ENCODE measurements at places on chromosomes 7 and 10.

GRCh38 chr7:2488272-2488645 lies 12.1 kb upstream of the GRIFIN start:
- DNase-seq, result no peak

DNA sequence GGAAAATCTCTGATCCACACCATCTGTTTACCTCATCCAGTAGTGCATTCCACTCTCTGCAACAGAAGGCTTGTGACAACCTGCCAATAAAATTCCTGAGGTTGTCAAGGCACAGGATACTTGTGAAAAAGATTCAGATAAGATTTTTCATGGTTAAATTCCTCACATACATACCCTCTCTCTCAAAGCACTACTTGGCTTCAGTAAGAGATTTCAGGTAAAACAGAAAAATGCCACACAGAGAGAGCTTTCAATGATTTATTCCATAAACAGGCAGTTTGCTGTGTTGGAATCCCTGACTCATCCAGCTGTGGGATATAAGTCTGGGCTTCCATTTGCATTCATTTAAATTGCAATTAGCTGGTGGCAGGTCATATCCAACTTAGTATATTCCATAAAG lies 99.7 kb upstream of the CAV2 start:
- DNase-seq, result peak; percentile 71

GRCh38 chr7:45106-46090 lies 147.0 kb upstream of the FAM20C start:
- no peak for DNase-seq

GRCh38 chr10:114686013-114686412 lies 27.9 kb upstream of the ABLIM1 start:
- DNase-seq, result no peak

GRCh38 chr7:41503438-41503837 lies 199.5 kb downstream of the INHBA start:
- peak; percentile 67 for DNase-seq

DNA sequence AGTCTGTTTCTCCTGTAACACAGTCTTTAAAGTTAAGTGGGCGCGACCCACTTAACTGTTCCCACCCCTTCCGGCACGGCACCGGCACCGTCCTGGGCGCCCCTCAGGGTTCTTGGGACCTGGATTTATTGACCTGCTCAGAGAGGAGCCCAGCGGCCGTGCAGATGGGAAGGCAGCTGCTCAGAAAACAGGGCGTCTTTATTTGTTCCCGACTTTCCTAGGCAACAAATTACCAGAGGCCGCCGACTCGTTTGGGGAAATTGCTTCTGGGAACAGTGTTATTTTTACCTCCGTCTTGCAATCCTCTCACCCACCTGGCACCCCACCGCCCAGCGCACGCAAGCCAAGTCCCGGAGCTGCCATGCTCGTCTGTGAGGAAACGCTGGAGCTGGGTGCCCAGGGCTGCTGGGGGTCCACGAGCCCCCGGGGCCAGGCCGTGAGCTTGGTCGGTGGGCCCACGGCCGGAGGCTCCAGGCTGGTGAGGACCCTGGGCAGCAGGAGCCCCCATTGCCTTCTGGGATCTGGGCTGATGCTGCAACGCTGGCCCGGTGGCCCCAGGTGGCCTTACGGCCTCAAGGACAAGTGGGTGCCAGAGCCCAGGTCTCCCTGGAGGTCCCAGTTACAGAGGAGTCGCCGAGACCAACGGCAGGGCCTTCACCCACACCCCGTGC lies 14.9 kb upstream of the ADGRA1 start:
- no peak for DNase-seq

GRCh38 chr10:28253169-28253785 lies 49.6 kb downstream of the MPP7 start:
- DNase-seq, result no peak

DNA sequence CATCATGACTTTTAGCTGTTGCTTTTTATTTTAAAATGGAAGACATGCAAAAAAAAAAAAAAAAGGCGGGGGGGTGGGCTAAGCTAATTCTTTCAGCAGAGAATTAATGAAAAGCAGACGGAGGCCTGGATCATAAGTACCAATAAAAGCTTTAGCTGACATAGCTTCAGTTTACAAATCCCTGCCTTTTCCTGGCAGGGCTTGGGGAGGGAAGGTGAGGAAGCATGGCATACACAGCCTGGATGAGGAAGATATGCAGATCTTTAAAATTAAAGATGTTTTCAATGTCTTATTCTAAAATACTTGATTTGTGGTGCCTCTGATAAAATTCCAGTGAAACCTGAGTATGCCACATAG lies 57.0 kb downstream of the ICA1 start:
- DNase-seq, result no peak

- no peak for DNase-seq
These were observed 218.8 kb upstream of the FRMD4A start for GRCh38 chr10:14549496-14549895.

GRCh38 chr10:123938890-123939289 lies 47.3 kb upstream of the CPXM2 start:
- no peak for DNase-seq

DNA sequence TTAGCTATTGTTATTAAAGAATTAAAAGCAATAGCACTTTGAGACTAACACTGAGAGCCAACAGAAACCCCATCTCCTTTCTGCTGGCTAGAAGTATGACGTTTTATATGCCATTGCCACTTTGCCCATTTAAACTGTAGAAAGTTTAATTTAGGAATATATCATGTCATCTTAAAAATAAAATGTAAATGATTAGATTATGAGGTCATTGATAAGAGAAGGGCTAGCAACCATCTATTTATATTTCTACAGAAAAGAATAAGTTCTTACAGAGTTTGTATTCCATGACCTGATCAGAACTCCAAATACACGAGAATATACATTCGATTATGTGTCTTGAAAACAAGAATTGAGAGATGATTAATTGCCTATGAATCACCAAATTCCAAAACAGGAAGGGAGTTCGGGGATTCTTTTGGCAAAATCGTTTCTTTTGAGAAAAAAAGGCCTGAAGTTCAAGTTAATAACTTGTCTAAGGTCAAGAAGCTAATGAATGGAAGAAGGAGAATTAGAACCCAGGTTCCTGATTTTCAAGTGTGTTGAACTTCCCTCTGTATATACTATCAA lies 227.0 kb downstream of the TRIL start:
- DNase-seq, result no peak

DNA sequence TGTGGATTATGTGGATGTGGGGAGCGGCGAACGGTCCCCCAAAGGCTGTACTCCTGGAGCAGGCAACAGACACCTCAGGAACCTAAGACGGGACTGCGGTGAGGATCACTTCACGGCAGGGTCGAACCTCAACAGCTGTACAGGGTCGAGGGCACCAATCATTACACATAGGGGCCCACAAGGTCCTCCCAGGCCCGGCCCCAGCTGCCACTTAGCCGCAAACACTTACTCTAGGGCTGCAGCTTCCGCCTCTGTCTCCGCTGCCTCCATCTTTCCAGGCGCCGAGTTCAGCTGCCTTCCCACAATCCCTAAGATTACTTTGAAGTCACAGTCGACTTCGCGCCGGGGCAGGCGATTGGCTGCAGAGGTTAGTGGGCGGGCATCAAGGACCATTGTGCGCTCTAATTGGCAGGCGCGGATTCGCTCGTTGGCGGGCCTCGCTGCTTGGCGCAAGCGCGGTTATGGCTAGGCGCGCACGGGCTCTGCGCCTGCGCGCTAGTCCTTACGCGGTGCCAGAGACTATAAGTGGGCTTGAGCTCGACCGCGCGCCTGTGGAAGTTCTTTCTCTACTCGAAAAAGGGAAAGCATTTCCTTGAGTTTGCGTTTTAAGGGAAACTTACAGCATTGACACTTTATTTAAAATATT lies at the start of gene ZWINT:
ZWINT (minus strand) TSS at position 293 of the 646 bp plus-strand sequence; CDS start at position 270, 23 bp downstream.
- peak; percentile 98 for DNase-seq

DNA sequence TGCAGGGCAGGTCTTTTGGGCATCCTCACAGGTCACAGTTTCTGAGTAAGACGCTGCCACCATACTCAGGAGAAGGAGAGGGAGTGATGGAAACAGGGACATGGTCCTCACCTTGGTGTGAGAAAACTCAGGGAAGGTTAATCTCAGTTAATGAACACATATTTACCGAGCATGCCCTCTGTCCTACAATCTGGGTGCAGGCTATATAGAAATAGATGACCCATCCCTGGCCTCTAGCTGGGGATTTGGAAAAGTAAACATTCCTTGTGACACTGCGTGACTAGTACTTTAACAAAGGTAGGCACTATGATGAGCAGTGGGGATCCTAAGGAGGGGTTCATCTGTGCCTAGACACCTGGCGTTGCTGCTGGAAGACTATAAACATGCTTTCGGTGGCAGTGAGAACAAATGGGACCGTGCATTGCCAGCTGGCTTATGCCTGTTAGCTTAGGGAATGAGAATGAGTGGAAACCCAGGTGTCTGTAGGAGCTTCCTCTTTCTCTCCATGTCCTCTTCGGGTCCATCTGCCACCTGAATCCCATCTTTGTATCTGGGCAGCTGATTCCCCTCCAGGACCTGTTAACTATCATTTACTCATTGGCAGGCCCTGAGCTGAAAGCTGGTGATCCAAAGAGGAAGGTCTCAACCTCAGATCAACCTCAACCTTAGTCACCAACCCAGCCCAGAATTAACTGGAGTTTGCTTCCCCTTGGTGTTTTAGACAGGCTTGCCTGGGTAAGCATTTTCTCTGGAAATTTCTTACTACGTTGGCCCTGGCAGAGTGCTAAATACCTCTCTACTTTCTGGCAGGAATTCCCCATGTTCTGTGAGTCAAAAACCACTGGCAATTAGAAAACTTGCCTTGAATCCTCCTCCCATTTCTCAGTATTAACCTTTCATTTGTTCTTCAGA lies 794 bp downstream of the MBL2 start:
- DNase-seq, result no peak

DNA sequence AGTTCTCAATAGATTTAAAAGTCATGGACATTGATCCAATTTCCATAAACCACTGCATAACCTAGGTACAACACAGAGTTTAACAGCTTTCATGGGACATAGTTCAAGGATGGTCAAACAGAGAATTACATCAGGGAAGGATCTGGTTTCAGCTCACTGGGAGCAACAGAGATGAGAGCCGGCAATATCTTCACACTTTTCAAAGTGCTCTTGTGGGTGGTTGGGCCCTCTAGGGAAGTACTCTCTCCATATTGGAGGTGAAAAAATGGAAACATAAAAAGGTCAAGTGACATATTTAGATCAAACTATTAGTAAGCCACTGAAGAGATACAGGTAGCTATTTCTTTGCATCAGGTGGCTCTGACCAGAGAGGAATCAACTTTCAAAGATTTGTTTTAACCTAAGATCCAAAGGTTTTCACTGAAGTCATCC lies 61.8 kb upstream of the LRRN3 start:
- DNase-seq, result no peak

DNA sequence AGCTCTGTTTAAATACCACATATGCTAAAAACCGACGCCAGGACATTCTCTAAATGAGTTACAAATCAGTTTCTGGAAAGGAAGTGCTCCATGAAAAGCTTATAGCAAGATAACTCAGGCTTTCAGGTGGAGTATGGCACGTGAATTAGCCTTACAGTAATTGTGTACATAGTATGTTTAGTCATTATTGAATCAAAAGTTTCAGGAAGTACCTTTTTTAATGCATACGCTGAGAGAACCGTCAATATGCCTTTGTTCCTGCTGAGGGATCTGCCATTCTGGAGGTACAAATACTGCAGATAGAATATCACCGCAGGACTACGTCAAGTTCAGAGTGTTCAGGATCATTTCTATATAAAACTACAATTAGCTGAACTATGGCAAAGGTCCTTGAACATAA lies 45.7 kb downstream of the ANKMY2 start:
- DNase-seq, result no peak

DNA sequence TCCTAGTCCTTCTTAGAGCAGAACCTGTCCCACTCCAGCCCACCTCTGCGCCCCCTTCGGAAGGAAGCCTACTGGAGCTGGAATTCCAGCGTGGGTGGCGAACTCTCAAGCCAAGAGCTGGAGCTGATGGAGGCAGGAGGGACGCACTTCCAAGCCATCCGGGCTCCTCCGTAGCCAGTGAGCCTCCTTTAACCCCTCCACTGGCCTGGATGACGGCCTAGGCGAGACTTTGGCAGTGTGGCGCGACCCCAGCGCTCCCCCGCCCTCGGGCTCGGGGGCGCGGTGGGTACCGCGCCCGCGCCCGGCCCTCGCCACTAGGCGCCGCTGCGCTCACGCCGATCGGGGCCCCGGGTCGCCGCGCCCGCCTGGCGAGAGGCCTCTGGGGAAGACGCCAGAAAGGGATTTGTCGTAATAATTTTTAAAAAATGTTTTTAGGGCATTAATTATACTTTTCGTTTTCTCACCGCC lies 5.1 kb upstream of the EMX2 start:
- peak; percentile 44 for DNase-seq

DNA sequence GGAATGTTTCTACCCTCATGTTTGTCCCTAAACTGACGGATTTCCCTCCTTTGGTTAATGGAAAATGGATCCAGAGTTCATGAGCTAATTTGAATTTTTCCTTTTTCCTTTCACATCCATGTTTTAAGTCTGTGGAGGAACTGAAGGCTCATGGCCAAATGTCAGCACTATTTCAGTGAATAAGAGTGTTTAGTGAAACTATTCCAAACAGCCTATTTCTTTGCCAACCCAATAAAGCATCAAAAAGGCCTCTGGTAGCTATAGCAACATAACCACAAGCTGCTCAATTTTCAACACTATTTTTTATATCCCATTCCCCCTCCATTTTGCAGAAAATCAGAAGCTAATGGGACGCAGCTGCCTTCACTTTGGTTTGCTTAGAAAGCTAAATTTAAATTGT lies 1454.1 kb downstream of the GATA3 start:
- DNase-seq, result no peak

GRCh38 chr10:11300026-11300425 lies 282.4 kb downstream of the CELF2 start:
- no peak for DNase-seq

DNA sequence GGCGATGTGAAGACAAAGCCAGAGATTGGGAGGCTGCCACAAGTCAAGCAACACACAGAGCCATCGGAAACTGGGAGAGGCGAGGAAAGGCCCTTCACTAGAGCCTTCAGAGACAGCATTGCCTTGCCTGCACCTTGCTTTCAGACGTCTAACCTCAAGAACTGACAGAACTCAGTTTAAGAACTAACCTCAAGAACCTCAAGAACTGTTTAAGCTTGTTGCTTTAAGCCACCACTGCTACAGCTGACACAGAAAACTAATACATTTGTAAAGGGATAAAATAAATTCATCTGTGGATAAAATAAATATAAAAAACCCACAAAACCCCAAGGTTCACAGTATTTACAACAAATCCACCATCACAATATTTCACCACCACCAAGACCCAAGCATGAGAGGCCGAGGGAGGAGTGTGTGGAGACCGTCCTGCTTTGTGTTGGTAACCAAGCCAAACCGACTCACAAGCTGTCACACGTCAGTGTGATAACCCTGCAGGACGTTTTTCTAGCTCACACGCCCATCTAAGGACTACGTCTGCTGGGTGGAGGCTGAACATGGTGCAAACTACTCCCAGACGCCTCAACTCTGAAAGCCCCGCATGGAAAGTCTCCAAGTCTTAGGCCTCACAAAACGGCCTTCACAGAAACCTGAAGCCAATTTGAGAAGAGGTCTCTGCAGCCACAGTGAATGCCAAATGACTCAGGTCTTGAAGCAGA lies 116.8 kb downstream of the ABLIM1 start:
- peak; percentile 66 for DNase-seq

DNA sequence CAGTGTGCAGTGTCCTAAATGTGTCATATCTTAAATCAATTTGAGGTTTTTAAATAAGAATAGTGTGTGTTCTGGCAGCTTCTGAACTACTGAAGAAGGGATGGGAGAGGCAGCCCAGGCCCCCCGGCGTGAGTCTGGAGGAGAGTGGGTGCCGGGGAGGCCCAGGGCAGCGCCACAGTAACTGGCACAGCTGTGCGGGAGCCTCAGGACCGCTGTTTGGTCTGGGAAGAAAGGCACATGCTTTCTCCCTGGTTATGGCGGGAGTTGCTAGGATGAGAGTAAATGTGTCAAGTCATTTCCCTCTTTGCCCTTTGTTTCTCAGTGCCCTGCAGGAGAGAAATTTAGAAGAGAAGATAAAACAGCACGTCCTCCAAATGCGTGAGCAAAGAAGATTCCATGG lies 31.9 kb upstream of the PWWP2B start:
- no peak for DNase-seq
